ENCODE measurements at places on chromosomes 5 and 9.

DNA sequence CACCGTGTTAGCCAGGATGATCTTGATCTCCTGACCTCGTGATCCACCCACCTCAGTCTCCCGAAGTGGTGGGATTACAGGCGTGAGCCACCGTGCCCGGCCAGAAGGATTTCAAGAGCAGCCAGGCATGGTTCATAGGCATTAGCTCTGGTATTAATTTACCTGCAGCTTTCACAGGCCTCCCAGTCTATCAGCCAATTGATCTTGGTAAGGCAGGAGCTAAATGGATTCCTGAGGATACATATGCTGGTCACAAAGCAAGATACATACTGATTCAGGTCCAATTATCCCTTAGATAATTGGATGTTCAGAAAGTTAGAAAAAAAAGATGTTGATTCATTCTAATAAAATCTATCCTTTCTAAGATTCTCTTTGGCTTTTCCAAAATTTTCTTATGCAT, 487.1 kb downstream of the TLE1 start:
- DNase-seq = no peak

DNA sequence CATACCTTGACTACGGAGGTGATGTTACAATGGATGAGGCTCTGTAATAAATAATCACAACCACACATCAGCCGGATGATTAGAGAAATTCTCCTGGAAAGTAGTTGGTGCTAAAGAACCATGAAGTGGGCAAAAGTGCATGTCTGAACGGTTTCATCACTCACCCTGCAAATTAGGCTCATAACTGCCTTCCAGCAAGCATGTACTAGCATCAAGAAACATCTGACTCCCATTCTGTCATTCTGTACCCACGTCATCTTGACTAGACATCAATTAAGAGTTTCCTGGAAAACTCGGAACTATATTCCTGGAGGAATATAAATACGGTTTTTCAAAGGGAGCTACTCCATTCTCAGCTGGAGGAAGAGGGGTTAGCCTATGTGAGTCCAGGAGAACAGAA, 52.2 kb downstream of the HSD17B3 start:
- no peak for DNase-seq

DNA sequence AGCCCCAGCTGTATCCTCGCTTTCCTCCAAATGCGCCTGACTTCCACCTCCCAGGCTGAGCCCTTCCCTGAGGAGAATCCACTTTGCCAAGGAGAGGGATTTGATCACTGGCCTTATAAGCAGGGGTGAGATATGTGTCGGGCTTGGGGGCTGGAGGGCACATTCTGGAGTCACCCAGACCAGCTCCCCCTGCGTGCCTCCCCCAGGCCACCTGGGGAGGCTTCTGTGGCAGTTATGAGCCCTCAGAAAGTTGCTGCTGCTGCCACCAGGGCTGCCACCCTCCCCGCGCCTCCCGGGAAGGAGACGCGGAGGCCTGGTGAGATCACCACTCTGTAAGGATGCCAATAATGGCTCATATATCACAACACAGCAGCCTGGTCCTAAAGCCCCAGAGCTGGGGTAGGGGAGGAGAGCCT, 211.5 kb downstream of the PAPPA start:
- no peak for DNase-seq

DNA sequence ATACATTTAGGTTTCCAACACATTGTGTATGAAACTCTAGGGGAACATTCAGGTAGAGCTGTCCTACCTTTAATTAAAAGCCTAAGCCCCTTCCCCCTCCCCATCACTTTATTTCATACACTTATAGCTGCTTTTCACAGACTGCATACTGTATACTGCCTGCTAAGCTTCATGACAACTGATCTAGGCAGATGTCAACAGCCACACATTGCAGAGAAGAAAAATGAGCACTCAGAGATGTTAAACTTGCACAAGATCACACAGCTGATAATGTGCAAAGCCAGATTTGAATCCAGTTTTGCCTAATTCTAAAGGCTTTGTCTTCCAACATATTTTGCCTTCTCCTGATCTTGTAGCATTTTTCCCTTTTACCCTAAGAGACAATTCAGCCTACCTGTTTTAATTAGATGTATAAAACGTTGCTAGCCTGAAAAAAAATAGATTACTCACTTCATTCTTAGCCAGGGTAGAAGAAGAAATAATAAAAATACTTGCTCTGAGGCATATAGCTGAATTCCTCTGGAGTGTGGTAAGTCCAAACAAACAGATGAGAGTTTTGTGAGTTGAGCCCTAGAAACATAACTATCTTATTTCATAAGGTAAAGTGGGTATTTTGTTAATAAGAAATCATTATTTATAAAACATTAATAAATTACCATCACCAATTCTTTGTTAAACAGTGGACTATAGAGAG, 56.9 kb upstream of the CAST start:
- DNase-seq = no peak

DNA sequence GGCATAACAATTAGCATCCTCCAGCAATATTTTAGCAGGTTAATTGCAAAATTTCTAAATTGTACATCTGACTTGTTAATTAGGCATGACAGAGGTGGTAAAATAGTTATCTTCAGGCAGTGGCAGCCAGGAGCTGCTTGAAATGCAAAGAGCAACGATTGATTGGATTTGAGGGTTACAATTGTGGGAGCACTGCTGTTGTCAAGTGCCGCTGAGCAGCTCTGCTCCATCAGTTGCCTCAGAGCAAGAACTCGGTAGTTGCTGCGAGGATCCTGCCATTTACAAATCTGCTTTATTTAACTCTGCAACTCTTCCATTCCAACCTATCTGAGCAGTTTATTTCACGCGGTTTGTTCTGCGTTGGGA, 12.6 kb downstream of the PBX3 start:
- DNase-seq = no peak

Data from NCI-H187 (cell line).